Fibroblast of skin of back (primary cell): ENCODE measurements at places on chromosomes 6 and 20.

- DNase-seq = no peak
These were observed 66.2 kb upstream of the MTHFD1L start for GRCh38 chr6:150799276-150799805.

- no peak for DNase-seq
These were observed 33.8 kb downstream of the DLGAP4 start for GRCh38 chr20:36339646-36340592.

DNA sequence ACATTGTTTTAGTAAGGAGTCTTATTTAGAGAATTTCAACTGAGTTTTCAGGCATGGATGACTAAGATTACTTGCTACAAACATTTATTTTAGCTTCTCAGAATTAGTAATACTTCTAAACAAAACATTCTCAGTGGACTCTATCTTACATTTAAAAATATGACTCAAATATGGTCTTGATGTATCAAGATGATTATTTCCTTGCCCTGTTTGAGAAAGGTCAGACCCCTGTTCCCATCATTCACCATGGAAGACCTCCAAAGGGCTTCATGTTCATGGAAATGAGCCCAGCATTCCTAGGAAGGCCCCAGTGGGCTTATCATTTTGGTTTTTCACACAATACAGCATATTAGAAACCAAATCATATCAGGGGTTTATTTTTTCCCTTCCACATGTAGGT, 24.6 kb upstream of the TRPC4AP start:
- peak; percentile 64 for DNase-seq

GRCh38 chr6:63305277-63305676, 14.5 kb downstream of the LGSN start:
- no peak for DNase-seq

DNA sequence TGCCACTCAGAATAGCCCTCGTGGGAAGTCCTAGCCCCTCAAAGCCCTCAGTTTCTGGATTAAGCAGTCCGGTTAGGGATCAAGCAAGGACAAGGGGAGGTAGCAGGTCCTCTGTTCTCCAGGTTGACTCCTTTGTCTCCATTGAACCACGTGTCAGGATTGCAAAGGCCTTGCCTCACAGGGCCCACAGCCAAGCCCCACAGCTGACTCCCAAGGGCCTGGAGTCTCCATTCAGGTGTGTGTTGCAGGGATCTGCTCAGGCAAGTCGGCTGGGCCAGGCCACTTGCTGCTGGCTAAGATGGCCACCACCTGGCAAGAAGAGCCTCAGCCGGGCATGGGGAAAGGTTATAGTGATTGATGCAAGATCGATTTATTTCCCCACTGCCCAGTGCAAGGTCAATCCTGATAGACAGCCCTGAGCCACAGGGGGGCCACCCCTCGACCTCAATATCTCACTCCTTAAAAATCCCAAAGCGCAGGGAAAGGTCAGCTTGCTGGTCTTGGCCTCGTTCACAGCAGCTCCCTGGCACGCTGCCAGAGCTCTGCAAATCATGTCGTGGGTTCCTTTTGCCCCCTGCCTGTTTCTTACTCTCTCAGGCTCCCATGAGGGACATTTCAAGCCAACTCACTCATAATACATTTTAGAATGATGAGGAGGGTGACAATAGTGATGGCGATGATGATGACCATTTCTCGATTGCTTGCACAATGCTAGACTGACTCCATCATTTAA, 75.9 kb downstream of the EDN3 start:
- no peak for DNase-seq

DNA sequence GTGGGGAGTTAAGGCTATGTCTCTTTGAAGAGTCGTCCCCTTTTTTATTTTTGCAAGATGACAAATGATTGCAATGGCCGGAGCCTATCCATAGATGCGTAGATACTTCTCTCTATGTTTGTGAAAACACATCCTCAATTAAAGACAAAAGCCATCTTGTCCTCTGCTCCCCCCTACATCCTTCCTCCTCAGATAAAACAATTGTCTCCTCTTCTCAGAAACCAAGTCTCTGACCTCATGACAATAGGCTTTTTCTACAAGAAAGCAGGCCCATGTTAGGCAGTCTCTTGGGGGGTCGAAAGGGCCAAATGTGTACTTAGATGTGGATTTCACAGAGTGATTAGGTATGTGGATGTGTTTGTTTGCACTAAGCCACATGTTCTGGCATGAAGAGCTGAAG, 51.1 kb upstream of the SSTR4 start:
- DNase-seq = no peak

- no peak for DNase-seq
These were observed 296.9 kb upstream of the SGK1 start for GRCh38 chr6:134614606-134615485.

DNA sequence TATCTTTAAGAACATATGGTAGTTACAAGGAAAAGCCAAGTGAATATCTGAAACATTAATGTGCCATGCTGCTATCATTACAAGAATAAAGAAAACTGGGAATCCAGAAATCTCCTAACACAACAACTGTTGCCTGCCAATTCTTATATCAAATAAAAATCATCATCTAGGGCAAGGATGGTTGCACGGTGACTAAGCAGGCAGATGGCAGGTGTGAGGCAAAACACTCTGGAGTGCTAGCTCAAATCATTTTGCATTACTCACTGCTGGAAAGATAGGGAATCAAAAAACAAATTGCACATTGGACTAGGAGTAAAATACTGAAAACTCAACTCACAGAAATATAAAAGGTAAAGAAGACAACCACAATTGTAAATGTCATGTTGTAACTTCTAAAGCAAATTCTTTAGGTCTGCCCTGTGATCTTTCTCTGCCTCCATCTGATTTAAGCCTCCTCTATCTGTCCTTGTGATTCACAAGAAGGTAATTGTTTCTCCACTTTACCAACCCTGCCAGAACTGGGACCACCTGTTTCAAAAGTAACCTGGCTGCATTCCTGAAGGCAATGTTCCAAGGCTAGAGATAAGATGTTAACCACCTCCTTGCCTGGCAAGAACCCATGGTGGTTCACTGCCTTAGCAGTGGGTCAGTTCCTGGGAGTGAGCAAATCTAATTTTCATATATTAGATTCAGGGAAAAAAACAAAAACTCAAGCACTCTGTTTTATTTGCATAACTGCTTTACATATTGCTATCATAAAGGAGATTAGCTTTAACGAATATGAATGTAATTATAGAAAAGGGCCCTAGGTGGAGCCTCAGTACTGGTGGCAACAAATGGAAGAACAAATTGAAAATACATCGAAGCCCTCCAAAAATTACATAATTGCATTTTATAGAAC, 33.1 kb upstream of the LCA5 start:
- peak; percentile 29 for DNase-seq

DNA sequence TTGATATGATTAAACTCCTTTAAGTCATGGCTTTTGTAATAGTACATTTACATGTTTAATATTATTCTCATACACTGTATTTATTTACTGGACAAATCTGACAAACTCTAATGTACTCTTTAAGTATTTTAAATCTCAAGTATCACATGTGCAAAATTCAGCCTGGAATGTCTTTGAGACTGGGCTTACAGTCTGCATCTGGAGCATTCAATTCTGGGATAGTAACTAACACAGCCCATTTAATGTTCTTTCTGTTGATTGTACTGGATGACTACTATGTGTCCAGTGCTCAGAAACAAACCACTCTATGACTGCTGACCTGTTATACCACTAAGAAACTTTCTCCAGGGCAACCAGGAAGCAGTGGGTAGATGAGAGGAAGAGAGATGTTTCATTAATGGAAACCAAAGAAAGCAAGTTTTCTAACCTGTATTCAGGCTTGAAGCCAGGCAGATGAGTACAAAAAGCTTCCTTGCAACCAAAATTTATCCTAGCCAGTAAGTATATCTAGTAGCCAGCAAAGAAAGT, 26.8 kb downstream of the FBXL4 start:
- no peak for DNase-seq

- peak; percentile 79 for DNase-seq
These were observed 140.4 kb downstream of the SAMD5 start for GRCh38 chr6:147648916-147649315.

- no peak for DNase-seq
These were observed 27.5 kb upstream of the TAF8 start for GRCh38 chr6:42022755-42023384.

- DNase-seq = no peak
These were observed 125.9 kb upstream of the CD93 start for GRCh38 chr20:23212011-23212410.

GRCh38 chr6:169589699-169590257, 112.1 kb downstream of the WDR27 start:
- DNase-seq = peak; percentile 19

DNA sequence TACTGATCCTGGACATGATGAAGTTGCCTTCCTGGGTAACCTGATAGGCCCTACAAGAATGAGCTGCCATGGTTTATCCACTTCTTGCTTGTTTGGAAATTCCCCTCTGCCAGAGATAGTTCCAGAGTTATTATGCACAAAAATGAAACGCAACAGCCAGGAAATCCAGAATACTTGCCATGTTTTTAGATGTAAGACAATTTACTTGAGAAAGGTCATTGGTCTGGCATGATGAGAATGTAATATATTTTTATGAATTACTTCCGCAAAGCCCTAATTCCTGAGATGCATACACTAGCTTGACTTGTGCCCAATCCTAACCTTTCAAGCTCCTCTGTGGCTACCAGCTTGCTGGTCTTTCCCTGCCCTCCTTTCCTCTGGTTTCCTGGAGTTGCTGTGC, 27.9 kb upstream of the NT5E start:
- DNase-seq = peak; percentile 86

DNA sequence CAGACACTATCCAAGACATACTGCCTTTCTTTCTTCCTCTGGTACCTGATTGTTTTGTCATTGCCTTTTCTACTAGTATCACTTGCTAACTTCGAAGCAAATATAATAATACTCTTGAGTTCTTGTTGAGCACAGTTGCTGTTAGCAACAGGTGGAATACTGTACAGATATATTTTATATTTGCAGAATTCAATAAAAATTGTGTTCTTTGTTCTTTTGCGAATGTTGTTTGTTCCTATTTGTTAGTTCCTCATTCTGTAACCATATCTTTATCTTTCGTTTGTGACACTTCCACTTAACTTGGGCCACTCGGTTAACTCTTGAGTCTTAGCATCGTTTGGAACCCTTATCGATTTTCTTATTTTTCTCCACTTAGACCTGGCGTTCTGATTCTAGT, 868 bp downstream of the CYB5R4 start:
- no peak for DNase-seq
